Stimulated activated CD8-positive, alpha-beta memory T cell treated with anti-CD3 and anti-CD28 coated beads, Interleukin-7, amount 100 ng/mL, for 1 hour (primary cell): ENCODE measurements at places on chromosomes 1 and 21.

DNA sequence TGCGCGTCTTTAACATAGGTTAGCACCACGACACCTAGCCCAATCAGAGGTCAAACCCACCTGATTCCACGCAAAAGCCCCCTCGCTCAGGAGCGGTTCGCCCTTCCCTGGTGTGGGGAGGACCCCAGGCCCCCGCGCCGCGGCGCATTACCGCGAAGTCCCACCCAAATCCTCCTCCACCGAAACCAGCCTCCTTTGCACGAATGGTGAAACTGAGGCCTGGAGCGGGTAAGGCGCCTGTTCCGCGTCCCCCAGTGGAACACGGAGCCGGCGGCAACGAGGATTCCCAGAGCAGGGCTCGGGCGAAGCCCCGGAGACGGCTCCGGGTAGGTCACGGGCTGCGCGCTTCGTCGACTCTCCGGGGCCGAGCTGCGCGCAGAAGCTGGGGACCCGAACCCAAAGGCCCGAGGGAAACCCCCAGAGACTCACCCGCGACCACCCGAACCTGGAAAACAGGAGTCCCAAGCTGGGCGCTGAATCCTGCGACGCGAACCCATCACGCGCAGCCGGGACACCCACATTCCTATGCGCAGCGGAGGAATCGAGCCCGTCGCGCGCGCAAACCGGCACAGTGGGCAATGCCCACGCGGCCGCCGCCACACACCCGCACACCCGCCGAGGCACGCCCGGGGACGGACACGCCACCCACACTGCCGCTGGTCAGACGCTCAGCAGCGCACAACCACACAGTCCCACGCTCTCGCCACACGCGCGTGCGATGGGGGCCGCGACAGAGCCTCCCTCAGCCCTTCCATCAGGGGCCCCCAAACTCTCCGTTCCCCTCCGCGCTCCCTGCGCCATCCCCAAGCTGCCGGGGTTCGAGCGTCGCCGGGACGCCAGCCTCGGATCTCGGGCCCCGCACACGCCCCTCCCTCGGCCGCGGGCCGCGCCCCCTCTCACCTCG is 507 bp downstream of the GLIS1 start:
- no peak for DNase-seq

DNA sequence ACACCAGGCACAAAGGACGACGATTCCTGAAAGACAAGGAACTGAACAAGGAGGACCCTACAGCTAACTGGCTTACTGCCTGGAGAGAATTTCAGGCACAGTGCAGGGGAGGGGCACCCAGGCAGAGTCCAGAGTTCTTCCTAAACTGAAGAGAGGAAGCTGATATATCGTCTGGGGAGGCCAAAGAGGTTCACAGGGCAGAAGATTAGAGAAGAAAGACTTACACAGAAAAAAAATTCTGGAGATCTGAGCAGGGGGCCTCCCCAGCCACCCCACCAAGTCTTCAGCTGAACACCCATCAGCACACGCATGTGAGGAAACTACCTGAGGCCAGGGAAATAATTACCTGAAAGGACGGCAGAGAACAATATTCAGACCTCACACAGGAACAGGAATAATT is 24.6 kb downstream of the SORT1 start:
- DNase-seq, result no peak

DNA sequence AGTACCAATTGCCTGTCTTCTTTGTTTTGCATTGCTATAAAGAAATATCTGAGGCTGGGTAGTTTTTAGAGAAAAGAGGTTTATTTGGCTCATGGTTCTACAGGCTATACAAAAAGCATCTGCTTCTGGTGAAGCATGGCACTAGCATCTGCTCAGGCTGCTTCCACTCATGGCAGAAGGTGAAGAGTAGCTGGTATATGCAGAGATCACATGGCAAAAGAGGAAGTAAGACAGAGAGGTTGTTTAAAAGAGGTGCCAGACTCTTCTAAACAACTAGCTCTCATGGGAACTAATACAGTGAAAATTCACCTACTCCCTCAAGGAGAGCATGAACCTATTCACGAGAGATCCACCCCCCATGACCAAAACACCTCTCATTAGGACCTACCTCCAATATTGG is 56.7 kb upstream of the GUCA2B start:
- DNase-seq, result no peak

GRCh38 chr1:209787551-209787950 is 3.2 kb upstream of the C1orf74 start:
- no peak for DNase-seq

DNA sequence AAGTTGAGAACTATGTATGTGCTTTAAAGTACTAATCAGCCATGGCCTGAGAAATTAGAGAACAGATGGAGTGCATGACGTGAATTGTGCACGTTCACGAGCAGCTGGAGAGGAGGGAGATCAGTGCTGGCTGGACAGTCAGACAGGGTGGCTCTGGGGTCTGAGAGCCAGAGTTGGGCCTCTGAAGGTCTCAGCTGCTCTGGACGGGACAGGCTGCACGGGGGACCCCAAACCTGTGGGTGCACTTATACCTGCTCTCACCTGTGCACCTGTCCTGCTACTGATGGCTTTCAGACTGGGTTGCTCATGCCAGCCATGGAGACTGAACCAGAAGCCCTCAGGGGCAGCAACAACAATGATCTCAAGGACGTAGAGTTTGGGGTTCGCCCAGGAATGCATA is 43.5 kb downstream of the UMODL1 start:
- no peak for DNase-seq

DNA sequence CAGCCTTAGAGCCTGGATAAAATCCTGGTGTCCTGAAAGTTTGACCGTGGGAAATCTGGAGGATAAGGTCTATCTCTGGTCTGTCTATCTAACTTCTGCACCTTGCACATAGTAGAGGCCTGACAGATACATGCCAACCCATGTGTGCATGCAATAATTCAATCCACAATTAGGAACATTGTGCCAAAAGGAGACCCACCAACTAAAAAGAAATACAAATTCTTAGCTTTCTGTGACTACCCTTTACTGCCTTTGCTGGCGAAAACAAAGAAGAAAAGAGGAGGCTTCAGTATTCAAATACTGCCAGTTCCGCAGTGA is 381 bp upstream of the KLHL20 start:
- DNase-seq, result no peak

- no peak for DNase-seq
Observed at GRCh38 chr1:107194380-107194779, 53.5 kb downstream of the NTNG1 start.

GRCh38 chr1:54014009-54014629 is 3.9 kb downstream of the LDLRAD1 start:
- no peak for DNase-seq

DNA sequence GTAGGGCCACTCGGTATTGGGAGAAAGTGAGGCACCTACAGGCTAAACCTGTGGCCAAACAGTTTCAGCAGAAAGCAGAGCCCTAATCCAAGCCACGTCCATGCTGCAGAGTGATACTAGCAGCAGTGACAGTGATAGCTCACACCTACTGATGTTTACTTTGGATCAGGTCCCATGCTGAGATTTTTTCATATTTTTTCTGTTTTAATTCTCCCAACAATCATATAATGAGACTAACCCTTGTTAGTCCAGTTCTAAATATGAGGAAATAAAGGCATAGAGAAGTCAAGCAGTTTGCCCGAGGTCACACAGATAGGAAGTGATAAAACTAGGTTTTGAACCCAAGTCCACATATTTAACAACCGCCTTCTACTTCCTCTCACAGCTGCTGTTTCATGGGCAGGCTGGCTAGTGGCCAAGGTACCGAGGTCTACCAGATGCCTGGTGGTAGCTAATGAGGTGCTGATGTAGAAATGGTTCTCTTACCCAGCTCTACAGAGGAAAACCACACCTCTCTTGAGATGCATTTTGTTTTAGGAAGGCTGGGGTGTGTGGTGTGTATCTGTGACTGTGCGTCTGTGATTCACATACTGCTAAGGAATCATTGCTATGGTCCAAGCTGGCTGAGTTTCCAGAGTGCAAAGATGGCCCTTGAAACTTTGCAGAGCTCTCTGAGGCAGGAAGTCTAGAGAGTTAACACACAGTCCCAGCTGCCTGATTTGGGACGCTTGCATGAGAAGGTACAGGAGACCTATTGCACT is 80.3 kb upstream of the ARTN start:
- no peak for DNase-seq

DNA sequence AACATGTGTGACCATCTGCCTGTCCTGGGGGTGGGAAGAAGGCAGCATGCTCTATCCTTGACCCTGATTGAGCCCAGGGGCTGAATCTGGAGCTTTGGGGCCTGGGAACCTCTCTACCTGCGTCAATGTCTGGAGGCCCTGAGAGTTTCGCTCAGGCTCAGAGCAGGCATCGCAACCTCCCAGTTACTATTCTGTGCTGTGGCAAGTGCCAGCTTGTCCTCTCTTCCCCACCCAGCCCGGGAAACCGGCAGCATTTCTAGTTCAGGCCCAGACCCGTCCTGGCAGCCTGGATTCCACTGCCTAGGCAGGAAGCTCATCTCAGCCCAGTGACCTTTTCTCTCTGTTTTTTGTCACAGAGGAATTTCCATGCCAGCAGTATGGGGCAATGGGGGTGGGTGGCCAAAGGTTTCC is 10.0 kb upstream of the IRF6 start:
- no peak for DNase-seq

DNA sequence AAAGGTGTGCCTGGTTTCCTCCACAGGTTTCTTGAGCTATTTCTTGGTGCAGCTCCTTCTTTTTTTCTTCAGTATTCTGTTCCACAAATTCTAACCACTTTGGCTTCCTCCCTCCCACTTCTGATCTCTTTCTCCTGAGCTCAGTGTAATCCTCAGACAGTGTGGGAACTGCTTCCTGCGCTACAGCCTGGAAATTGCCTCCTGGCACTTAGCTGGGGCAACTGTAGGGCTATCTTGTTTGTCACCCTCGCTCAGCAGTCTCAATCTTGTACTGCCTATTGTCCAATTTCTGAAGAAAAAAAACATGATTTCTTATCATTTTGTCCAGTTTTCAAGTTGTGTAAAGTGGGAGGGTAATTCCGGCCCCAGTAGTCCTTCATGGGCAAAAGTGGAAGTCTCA is 24.0 kb upstream of the GALNT2 start:
- DNase-seq, result no peak

DNA sequence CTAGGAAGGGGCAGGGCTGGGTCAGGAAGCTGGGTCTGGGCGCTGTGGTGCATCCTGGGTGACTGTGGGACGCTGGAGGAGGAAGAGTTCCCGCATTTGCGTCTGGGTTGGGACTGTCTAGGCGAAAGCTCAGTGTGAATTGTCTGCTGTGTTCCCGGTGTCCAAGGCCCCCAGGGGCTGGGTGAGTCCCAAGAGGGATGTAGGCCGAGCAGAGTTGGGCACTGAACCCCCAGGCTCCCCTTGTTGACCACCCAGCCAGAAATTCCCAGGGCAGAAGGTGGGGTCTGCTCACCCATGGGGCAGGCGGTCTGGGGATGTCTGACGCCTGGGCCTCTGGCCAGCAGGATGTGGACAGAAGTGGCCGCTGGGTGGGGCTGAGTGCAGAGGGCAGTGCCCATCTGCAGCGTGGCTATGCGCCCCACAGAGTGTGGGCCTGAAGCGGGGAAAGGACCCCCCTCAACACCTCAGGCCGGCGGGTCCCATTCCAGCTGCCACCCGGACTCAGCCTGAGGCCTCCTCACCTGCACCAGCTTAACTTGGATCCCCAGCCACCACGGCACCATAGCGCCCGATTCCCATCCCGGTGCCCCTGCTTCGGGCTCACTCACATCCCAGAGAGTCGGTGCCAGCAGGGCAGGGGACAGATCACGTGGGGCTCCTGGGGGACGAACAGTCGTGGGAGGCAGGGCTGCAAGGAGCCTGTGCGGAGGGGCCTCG is 37.0 kb upstream of the POFUT2 start:
- no peak for DNase-seq

DNA sequence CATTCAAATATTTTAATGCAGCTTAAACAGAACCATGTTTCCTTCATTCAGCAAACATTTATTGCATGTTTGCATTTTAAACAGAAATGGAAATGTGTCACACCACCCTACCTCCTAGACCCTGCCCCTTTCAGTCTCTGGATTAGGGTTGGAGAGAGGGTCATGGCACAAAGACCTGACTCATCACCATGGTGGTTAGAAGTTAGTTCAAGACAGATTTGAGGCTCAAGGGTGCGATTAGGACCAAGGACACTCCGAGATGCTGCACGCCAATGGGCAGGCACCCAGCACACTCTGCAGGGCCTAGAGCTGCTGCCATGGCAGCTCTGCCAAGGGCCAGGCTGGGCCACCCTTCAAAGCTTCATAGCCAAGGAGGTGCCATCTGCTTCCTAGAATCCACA is 86.9 kb downstream of the NAV1 start:
- no peak for DNase-seq

- DNase-seq, result no peak
Observed at GRCh38 chr21:32319012-32319411, 20.4 kb downstream of the MRAP start.

DNA sequence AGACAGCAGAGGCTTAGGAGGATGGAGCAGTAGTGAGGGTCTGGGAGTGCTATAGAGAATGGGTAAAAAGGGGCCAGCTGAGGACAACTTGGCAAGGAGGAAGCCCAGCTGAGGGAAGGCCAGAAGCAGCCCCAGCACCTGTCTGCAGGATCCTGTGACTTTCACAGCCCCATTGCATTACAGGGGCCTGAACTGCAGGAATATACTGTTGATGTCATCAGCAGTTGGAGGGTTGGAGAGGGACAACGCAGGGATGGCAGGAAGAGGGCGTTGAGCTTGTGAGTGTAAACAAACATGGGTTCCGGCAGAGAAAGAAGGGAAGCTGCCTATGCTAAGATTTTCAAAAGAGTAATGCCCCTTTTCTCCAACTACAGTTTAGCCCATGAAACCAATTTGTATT is 628.5 kb downstream of the SMYD3 start:
- DNase-seq, result no peak

DNA sequence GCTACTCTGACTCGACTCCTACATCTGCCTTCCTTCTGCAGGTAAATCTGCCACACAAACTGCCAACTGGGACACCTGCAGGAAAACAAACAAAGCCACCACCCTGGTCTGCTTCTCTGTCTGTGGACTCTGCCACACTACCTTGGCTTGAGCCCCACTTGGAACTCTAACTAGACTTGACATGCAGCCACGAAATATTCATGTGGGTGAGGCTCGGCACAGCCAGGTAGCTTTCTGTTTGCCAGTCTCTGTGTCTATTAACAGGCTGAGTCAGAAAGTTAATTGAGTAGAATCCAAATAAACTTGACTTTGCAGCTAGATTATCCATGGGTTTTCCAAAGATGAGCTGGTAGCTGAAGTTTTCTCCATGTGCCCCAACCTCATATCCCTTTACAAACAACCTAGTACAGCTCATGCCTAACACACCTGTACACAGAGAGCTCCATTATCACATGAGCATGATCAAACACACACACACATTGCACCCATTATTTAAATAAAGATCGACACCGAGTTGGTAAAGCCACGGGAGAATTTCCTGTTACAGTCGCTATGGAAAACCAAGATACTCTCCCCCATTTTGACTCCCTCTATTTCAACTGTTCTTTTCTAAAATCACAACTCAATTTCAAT is 808 bp downstream of the C1orf116 start:
- DNase-seq, result no peak

- DNase-seq, result no peak
Observed at GRCh38 chr1:162213281-162213912, 143.9 kb downstream of the NOS1AP start.

DNA sequence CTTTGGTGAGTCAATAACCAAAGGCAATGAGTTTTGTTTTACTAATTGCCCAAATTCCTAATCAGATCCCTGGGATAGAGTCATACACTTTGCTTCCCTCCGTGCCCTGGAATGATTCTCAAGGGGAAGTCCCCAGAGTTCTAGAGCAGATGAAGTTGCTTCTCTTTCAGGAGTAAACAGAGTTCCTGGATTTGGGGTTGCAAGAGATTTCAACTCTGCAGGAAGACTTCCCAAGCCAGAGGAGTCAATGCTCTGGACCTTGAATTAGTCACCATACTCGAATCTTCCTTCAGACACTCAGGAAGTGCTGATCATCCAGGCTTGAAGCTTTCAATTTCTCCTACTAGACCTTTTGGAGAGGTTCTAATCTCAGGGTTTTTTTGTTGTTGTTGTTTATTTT is 39.6 kb downstream of the FCER1A start:
- no peak for DNase-seq
